ENCODE measurements at places on chromosomes 2 and 18.

DNA sequence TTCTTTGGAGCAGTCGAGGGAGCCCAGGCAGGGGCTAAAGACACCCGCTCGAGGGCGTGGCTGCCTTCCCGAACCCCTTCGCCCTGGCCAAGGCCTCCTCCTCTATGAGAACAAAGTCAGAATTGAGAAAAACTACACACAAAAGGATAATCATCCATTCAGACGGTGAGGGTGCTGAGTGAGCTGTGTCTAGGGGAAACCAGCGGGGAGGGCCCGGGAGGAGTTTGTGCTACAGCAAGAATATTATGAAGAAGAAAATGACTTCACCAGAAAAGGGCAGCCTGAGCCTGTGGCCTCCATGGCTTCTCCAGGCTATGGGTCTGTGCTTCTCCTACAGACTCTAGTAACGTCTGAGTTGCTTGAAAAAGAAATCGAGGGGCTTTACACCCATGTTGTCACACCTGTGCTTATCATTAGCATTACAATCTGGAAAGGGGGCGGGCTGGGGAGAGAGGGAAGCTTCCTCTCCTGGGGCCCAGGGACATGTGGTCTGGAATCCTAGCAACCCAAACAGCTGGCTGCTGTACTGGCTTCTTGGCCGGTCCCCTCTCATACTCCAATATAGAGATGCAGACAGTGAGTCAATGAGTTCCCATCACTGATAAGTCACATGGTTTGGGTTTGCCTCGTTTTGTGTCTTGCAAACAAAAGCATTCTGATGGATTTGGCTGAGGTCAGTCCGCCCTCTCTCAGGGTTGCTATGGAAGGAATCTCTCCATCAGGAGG is 52.0 kb upstream of the ARL4C start:
- DNase-seq = no peak

GRCh38 chr2:58378152-58378551 is 137.0 kb upstream of the FANCL start:
- DNase-seq = no peak

GRCh38 chr2:69132960-69133590 is 120.1 kb downstream of the ANTXR1 start:
- DNase-seq = no peak

- no peak for DNase-seq
Measured at GRCh38 chr2:47048801-47049480, 106.2 kb downstream of the STPG4 start.

DNA sequence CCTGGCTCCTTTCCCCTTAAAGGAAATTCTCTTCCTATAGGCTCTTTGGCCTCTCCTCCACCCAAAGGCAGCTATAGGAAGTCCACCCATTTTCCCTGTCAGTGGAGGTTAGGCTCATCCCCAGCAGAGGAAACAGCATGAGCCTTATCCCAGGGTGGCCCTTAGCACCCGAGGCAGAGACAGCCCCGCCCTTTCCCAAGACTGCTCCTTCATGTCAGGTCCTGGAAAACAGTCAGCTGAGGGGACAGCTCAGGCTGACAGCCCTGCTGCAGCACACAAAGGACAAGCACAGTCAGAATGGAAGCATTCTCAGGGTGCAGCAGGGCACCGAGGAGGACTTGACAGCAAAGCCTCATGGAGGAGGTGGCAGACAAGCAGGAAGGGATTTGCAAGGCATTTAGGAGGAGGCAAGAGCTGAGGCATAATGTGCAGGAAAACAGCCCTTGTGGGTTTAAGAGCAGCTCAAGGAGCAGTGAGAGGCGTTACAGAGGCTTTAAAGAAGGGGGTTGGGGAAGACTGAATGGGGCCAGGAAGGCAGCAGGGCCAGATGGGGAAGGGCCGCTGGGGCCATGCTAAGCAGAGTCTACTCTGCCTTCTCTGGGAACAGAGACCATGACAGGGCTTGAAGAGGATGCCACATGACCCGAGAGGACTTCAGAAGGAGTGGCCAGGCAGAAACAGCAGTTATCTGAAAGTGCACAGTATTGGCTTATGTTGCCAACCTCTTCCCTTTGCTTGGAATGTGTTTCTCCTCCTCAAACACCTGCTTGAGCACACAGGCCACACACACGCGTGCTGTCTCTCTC is 216.6 kb downstream of the SH3BP4 start:
- no peak for DNase-seq

- DNase-seq = no peak
Measured at GRCh38 chr2:109382951-109383350, 230.8 kb downstream of the SEPTIN10 start.

- no peak for DNase-seq
Measured at GRCh38 chr2:167212014-167212648, 323.9 kb downstream of the XIRP2 start.

- no peak for DNase-seq
Measured at GRCh38 chr18:23384778-23385736, 68.0 kb upstream of the RIOK3 start.

DNA sequence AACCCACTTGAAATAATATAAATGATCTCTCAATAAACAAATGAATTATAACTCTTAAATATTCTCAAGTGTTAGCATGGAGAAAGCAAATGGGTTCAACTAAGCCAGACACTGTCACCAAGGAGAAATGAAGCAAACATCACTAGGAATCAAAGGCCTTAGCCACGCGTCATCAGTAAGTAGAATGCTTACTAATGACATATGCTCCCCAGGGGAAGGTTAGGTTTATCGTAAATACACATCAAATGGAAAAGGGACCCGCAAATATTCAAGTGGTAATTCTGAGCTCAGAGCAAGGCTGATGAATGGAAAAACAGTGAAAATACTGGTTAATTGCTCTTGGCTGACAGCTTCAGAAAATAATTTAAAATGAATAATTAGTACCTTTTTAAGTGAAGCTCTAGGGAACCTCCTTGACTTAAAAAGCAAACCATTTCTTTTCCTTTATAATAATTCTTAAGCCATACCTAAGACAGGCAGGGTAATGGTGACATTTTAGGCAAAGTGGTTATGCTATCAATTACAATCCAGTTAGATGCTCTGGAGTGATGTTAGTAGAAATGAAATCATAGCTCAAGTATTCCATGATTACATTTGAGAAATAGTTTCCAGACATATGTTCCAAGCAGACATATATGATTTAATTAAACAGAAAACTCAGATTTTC is 101.5 kb downstream of the ALPK2 start:
- DNase-seq = no peak

GRCh38 chr2:239168575-239168974 is 232.2 kb downstream of the HDAC4 start:
- DNase-seq = no peak

- no peak for DNase-seq
Measured at GRCh38 chr2:106159866-106160785, 34.0 kb downstream of the UXS1 start.

DNA sequence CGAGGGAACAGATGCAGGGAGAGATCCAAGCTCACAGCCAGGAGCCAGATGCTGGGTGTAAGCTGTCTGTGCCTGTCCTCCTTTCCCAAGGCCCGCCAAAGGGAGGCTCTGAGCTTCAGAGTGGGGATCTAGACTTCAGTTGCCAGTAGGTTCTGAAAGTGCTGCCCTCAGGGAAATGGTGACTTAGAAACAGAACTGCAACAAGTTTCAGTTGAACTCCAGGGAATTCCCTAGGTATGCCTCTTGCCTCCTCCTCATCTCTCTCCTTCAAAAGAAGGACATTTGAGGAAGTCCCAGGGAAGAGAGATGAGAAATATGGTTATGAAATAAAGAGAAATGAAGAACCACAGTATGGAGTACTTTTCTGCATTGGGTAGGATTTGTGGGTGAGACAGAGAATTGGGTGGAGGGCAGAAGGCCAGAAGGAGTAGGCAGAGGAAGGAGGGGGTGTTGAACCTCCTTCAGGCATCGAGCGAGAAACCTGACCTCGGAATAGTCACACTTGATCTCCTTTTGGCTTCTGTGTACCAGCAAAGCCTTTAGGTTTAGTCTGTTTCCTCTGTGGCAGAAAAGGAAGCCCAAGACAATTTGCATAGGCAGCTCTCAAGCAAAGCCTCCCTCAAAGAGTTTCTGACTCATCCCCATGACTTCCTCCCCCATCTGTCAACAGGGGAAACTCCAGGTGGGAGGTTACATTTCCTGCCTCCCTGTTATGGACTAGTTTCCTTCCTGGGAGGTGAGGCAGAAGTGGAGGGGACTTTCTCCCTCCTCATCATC is 45.7 kb downstream of the QPCT start:
- DNase-seq = peak; percentile 73

DNA sequence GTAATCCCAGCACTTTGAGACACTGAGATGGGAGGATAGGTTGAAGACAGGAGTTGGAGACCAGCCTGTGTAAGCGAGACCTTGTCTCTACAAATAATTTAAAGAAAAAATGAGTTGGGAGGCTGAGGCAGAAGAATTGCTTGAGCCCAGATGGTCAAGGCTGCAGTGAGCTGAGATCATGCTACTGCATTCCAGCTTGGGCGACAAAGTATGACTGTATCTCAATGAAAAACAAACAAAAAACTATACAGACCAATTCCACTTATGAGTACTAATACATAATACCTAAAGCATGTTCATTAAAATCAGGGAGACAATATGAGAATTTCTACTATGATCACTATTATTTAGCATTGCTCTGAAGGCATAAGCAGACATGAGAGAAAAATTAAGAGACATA is 12.6 kb downstream of the RNF149 start:
- no peak for DNase-seq

GRCh38 chr2:212448698-212449097 is 89.9 kb downstream of the ERBB4 start:
- DNase-seq = no peak

DNA sequence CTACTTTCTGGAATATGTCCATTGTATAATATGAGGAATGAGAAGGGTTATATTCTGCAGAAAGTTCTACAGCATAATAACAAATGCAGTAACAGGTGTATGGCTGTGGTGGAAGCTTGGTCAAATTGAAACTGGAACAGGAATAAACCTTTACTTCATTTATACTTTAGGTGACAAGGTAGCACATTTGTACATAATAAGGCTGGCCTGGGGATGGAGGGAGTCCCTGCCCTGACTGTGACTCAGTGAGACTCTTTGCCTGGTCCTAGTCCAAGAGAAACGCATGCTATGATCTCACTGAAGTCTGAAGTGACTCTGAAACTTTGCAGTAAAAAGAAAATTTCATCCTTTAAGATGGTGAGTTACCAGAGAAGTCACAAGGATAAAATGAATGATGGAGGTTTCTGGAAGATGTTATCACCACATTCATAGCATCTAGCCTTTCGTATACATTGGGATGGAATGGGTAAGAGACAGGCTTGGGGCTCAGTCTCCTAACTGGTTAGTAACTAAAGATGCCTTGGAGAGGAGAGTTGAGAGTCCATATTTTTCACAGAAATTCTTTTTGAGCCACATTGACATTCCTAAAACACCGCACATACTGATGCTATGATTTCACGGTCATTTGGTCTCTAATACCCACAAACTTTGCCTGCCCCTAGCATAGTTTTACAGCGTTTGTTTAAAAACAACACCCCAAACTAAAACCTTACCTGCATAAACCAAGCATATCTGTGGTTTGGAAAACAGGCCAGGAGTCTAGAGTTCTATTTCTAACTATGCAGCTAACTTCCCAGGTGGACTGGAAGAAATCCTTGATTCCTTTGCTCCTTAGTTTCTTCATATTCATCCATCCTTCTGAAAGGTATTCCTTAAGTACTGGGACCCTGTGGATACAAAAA is 42.4 kb upstream of the NABP1 start:
- DNase-seq = no peak

GRCh38 chr18:12497296-12497695 is 89.6 kb downstream of the PRELID3A start:
- no peak for DNase-seq

DNA sequence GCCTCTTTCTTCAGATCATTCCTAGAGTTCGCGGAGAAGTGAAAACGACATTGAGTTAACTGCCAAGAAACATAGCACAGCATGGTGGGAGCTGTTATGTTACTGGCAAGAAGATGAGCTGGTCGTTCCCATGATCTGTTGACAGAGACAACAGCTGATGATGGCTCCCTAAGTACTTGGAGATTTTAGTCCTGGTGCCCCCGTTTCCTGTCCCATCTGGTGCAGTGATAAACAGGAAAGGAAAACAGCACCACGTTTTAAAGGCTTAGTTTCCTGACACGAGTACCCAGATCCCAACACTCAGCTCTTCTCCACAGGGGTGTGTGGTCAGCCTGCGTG is 56.4 kb upstream of the KCNG2 start:
- DNase-seq = no peak

DNA sequence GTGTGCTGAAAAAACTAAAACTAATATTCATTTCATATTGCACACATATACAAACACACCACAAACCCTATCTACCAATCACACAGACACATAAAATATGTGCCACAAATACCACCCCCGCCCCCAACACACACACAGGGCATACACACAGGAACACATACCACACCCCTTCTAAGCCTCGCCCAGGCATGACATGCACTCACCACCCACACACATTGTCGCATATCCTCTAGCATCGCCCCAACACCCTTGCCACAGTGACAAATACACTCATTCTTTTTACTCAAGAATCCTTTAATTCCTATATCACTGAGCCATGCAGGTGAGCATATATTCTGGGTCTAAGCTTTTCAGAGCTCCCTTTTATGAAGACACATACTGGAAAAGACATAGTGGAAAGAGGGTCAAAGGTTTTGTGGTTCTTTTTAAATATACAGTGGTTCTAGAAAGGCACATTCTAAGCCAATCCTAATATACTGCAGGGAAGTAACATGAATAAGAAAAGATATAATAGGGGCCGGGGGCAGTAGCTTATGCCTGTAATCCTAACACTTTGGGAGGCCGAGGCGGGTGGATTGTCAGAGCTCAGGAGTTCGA is 24.5 kb upstream of the LCLAT1 start:
- no peak for DNase-seq

- DNase-seq = no peak
Measured at GRCh38 chr2:190668892-190669291, 20.0 kb downstream of the NAB1 start.

DNA sequence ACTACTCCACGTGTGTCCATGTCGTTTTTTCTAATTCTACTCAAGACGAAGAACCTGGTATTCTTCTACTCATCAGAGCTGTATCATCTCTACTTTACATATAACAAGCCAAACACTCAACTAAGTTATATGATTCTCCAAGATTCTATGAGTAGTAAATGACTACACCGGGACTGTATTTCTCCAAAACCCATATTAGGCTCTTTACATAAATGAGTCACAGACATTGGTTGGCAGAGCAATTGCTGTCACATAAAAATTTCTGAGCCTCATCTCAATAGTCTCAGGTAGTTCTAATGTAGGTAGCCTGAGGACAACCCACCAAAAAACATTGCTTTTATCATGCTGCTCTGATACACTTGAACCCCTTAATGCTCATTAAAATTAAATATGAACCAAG is 1092.3 kb upstream of the NXPH2 start:
- DNase-seq = no peak

GRCh38 chr18:49168281-49168985 is 217.7 kb upstream of the SMAD7 start:
- no peak for DNase-seq

DNA sequence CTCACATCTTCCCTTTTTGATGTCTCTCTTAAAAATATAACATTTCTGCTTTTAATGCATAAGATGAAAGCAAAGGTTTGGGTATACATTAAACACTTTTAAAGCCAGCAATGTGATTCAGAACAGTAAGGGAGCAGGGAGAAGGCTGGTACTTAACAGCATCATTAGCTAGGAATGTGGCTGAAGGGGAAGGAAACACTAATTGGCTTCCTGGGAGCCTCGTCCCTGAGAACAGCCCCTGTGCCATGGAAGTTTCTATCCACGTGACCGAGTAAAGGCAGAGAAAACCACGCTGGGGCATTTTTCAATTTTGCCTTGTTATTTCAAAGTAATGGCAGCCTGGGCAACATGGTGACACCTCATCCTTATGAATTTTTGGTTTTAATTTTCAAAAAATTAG is 109.2 kb upstream of the GPC1 start:
- no peak for DNase-seq

GRCh38 chr2:75928093-75928492 is 217.4 kb upstream of the GCFC2 start:
- no peak for DNase-seq
